ENCODE measurements at places on chromosomes 16 and 17. TPM values are rescaled to one million over a fixed set of nuclear protein-coding genes. Genes with fewer than 3 reads are reported as not detected.

GRCh38 chr16:11106726-11107125 is 149.3 kb downstream of the SOCS1 start:
- peak overlapping the region; percentile 79 for H3K27ac ChIP-seq
- peaks cover 9% of the 10 kb centered on the region for H3K4me1 ChIP-seq
- no peaks in the 10 kb centered on the region for H3K36me3 ChIP-seq
- DNase-seq, result no peak
- H3K27me3 ChIP-seq, result no peaks in the 10 kb centered on the region
- no peak overlapping the region for H3K4me3 ChIP-seq

The SALL1 gene
- not detected for total RNA-seq

- H3K36me3 ChIP-seq, result no peaks in the 10 kb centered on the region
- no peaks in the 10 kb centered on the region for H3K27me3 ChIP-seq
- DNase-seq, result no peak
- H3K27ac ChIP-seq, result no peak overlapping the region
These were observed 389.6 kb upstream of the DYNLRB2 start for GRCh38 chr16:80150978-80151721.

- no peaks in the 10 kb centered on the region for H3K4me1 ChIP-seq
- H3K36me3 ChIP-seq, result no peaks in the 10 kb centered on the region
- DNase-seq, result no peak
- no peak overlapping the region for H3K4me3 ChIP-seq
These were observed 11.8 kb upstream of the MLYCD start for GRCh38 chr16:83887080-83887479.

GRCh38 chr17:66313995-66314659 is 11.7 kb downstream of the PRKCA start:
- no peaks in the 10 kb centered on the region for H3K4me1 ChIP-seq
- H3K27me3 ChIP-seq, result no peaks in the 10 kb centered on the region
- H3K27ac ChIP-seq, result no peak overlapping the region
- H3K36me3 ChIP-seq, result no peaks in the 10 kb centered on the region
- no peak overlapping the region for H3K4me3 ChIP-seq

DNA sequence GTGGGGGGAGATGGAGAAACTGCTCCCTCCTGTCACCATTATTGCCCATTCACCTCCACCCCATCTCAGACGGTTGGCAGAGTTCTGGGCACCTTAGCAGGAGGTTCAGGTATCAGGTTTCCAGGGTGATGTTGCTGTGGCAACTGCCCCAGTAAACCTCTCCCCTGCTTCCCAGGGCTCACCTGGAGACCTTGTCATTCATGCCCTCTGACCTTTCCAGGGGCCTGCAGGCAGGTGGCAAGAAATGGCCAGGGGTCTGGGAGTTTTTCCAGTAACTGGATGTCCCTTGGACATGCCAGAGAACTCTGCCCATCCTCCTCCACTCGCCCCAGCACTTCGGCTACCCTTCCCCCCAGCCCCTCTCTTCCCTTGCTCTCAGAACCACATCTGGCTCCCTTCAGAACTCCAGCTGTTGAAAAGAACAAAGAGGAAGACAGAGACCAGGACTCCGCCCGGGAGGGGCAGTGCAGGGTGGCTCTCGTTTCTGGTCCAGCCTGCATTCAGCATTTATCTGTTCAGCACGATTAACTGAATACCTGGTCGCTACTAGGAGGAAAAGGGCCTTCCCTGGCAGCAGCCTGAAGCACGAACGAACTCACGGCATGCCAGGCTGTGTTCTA is 8.5 kb downstream of the MLLT6 start:
- H3K4me1 ChIP-seq, result no peaks in the 10 kb centered on the region
- H3K27ac ChIP-seq, result no peak overlapping the region
- H3K36me3 ChIP-seq, result no peaks in the 10 kb centered on the region
- no peak for DNase-seq

- no peaks in the 10 kb centered on the region for H3K27me3 ChIP-seq
- H3K4me3 ChIP-seq, result peak overlapping the region; percentile 78
- no peak overlapping the region for H3K27ac ChIP-seq
- no peaks in the 10 kb centered on the region for H3K36me3 ChIP-seq
- peak; percentile 70 for DNase-seq
- no peaks in the 10 kb centered on the region for H3K4me1 ChIP-seq
These were observed 1.0 kb downstream of the ZNRF1 start for GRCh38 chr16:74999609-75000480.

GRCh38 chr16:18803569-18804462 is 2.5 kb upstream of the ARL6IP1 start:
- H3K4me1 ChIP-seq, result peaks cover 7% of the 10 kb centered on the region
- no peak overlapping the region for H3K4me3 ChIP-seq
- no peaks in the 10 kb centered on the region for H3K27me3 ChIP-seq
- no peak for DNase-seq

The PERCC1 gene
- total RNA-seq, result not detected

The CAPNS2 gene
- 2.5 TPM for total RNA-seq

The CCL15 gene
- total RNA-seq, result not detected

The ADGRG1 gene
- 33.0 TPM for total RNA-seq

DNA sequence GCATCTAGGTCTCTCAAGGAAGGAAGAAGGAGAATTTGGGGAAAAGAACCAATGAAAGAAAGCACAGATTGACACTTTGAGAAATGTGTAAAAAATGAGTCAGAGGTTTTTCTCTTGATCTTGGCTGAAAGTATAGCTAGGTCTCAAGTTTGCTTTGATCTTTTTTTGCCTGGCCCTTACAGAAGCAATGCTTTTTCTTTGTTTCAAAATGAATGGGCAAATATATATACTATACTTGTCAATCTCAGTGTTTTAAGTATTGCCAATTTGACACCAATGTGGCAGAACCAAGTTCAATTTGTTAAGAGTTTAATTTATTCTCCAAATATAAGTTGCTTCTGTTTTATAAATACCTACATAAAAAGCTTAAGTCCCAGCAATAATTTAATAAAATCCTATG is 119.6 kb downstream of the PPM1E start:
- H3K36me3 ChIP-seq, result no peaks in the 10 kb centered on the region
- H3K4me1 ChIP-seq, result no peaks in the 10 kb centered on the region
- DNase-seq, result no peak

The GRIN2C gene
- total RNA-seq, result 0.19 TPM

The DNAI2 gene
- total RNA-seq, result not detected

DNA sequence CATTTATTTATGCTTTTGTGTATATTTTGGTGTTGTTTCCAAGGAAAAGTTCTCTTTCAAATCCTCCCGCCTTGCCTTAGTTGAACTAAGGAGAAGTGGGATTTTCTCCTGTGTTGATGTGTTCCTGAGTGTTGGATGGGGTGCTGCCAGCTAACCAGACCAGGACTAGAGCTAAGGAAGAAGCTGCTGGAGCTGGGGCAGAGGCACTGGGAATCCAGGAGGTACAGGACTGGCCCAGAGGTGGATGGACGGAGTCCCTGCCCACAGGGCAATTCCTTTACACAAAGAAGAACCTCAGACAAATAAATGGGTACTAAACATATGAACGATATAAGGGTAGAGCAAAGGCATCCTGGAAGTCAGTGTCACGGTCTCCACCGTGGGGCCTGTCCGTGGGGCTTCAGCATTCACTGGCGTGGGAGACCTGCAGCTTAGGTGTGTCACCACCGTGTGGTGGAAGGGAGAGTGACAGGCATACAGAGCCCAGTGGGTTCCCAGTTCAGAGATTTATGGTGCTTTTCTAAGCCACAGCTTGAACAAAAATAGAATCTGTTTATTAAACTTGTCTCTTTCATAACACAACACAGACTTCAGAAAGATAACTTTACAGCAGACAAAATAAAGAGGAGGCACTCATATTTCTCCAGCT is 270.7 kb downstream of the NTN1 start:
- no peak overlapping the region for H3K4me3 ChIP-seq
- H3K4me1 ChIP-seq, result peaks cover 4% of the 10 kb centered on the region
- DNase-seq, result peak; percentile 55
- H3K27me3 ChIP-seq, result no peaks in the 10 kb centered on the region

The CLEC18B gene
- 1.2 TPM for total RNA-seq

- no peak overlapping the region for H3K27ac ChIP-seq
- no peak overlapping the region for H3K4me3 ChIP-seq
- no peaks in the 10 kb centered on the region for H3K4me1 ChIP-seq
- H3K36me3 ChIP-seq, result no peaks in the 10 kb centered on the region
These were observed 69.0 kb downstream of the CHD9 start for GRCh38 chr16:53123747-53124146.

The SLC16A11 gene
- 0.26 TPM for total RNA-seq

DNA sequence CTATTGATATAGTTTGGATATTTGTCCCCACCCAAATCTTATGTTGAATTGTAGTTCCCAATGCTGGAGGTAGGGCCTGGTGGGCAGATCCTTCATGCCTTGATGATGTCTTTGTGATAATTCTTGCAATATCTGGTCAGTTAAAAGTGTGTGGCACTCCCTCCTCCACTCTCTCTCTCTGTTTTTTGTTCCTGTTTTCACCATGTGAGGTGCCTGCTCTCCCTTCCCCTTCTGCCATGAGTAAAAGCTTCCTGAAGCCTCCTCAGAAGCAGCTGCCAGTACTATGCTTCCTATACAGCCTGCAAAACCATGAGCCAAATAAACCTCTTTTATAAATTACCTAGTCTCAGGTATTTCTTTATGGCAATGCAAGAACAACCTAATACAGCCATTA is 47.3 kb downstream of the TOM1L2 start:
- no peak overlapping the region for H3K27ac ChIP-seq
- H3K4me3 ChIP-seq, result no peak overlapping the region
- H3K36me3 ChIP-seq, result no peaks in the 10 kb centered on the region
- DNase-seq, result no peak

The TMEM92 gene
- 0.94 TPM for total RNA-seq

Data from aorta (tissue), 5 donors.